BE2C (cell line): ENCODE measurements at places on chromosomes 16 and 17.

GRCh38 chr17:1398931-1399678 is 917 bp downstream of the YWHAE start:
- DNase-seq: no peak

GRCh38 chr17:45132572-45133463 is 503 bp upstream of the PLCD3 start:
- peak; percentile 88 for DNase-seq

GRCh38 chr17:42214156-42214555 is 19.9 kb upstream of the GHDC start:
- DNase-seq: no peak

GRCh38 chr16:9135797-9136196 is 44.4 kb downstream of the HAPSTR1 start:
- no peak for DNase-seq

DNA sequence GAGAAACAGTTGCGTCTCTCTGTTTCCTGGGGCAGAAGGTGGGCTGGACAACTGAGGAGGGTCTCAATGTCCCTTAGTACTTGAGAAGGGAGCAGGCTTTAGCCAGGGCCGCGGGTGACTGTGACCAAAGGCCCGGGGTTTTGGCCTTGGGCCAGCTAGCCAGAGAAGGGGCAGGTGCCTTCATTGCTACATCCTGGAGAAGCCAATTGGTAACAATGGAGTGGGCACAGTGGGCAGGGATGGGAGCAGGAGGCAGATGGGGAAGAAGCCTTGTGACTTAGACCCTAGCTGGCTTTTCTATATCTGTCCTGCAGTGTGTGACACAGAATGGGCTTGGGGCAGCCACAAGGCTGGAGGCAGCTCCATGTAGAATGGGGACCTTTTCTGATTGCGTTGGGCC is 46.0 kb downstream of the CLEC16A start:
- peak; percentile 37 for DNase-seq
